Stimulated activated CD4-positive, alpha-beta T cell treated with anti-CD3 and anti-CD28 coated beads, Interleukin-12 subunit alpha, Interleukin-12 subunit beta, amount 100 ng/mL, for 24 hours (primary cell): ENCODE measurements at places on chromosomes 1 and 21.

DNA sequence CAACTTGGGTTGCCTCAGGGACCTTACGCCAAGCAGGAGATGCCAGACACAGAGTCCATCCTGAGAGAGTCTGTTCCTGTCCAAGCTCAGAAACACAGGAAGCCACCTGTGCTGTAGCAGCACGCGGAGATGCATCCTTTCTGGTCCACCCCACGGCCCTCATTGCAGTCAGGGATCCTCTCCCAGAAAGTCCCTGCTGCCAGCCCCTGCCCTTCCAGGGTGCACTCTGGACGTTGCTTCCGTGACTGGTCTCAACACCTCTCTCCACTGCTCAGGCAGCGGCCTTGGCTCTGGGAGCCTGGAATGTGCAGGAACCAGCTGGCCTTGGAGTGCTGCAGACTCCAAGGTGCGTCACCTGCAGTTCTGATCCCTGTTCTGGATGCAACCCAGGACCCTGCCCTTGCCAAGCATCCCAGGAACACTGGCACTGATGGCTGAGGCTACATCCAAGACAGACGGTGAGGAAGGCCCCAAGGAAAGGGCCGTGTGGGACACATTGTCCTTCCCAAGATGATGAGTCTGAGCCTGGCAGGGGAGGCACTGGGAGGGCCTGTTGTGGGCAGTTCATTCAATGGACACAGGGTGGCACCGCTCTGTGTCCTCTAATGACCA is 21.7 kb upstream of the COL6A1 start:
- no peak for DNase-seq

- no peak for DNase-seq
Measured at GRCh38 chr1:179876300-179876715, 1.3 kb downstream of the TOR1AIP2 start.

GRCh38 chr1:65265651-65266351 is 43.5 kb upstream of the DNAJC6 start:
- DNase-seq: no peak

DNA sequence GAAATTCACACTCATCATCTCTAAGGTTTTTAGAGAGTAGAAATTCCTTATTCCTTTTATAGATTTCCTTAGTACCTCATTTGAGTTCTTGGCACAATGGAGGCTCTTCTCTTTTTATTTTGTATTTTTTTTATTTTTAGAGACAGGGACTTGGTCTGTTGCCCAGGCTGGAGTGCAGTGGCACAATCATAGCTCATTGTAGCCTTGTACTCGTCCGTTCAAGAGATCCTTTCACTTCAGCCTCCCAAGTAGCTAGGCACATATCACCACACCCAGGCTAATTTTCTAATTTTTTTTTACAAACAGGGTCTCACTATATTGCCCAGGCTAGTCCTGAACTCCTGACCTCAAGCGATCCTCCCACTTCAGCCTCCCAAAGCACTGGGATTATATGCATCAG is 29.6 kb downstream of the RGL1 start:
- no peak for DNase-seq

GRCh38 chr1:75276385-75276784 is 142.2 kb downstream of the LHX8 start:
- DNase-seq: no peak

DNA sequence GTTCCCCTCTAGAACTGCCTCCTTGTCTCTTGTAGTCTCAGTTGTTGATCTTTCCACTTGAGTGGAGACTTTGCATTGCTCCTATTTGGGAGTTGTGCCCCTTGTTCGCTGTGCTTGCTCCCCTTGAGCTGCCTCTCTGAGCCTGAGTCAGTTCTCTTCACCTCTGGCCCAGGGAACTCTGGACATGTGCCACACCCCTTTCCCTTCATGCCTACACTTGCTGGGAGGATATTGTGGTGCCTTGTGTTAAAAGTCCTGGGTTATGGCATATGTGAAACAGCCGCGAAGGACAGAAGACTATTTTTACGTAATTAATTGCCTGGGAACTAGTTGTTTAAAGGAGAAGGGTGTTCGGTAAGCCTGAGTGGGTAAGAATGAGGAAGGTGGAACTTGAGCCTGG is 32.2 kb upstream of the RPTN start:
- no peak for DNase-seq

- DNase-seq: no peak
Measured at GRCh38 chr21:41142051-41142795, 25.7 kb upstream of the BACE2 start.

GRCh38 chr1:213457733-213458132 is 406.7 kb downstream of the RPS6KC1 start:
- DNase-seq: no peak
